AG09309 (cell line): ENCODE measurements at places on chromosomes 4 and X.

GRCh38 chr4:161454860-161455259, 708.9 kb downstream of the FSTL5 start:
- DNase-seq, result no peak

- no peak for DNase-seq
Measured at GRCh38 chrX:54529151-54529550, 868 bp upstream of the GNL3L start.

DNA sequence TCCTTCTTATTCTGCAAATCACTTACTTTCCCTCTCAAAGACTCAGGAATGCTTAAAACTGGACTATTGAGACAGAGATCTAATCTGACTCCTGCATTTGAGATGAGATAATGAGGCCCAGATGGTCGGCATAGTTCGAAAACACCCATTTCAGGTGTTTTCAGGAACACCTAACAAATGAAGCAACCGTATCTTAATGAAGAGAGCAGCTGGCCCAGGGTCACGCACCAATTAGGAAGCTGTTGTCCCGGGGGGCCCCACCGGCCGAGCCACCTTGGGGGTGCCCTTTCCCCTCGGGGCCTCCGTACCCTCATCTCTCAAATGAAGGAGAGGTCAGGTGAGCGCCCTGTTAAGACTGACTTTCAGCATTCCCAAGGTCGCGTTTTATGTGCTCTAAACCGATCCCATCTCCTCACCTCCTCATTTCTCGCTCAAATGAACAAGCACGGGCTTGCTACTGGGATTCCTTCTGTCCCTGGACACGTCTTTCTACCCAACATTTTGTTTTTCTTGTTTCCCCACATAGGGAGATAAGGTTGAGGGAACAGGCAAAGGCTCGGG, 824 bp downstream of the LRPAP1 start:
- DNase-seq, result no peak

GRCh38 chr4:2142630-2143427, 83.7 kb downstream of the NAT8L start:
- no peak for DNase-seq

DNA sequence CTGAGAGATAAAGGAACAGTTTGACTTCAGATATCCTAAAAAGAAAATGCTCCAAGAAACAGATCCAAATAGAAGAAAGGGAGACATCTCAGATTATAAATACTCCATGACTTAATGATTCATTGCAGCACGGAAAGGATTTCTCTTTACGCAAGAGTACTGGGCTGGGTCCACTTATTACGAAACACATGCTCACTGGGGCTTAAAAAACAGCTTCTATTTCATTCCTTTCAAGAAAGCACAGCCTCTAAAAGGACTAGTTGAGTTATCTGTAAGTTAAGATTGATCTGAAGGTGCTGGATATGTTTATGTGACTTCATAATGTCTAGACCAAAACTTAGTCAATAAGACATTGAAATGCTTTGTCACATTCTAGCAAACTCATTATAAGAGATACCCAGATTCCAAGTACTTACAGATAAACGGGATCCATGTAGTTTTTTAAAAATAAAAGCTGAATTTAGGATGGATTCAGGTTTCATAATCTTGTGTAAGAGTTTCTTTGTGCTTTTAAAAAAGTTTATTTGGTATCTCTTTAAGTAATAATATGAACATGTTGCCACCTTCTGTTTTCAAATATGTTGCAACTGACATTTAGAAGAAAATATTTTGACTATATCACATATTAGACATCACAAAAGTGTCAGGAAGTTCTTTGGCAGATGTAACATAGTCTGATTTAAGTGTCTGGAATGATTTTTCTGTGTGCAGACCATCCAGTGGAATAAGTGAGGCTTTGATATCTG, 109.5 kb upstream of the MYOZ2 start:
- DNase-seq, result peak; percentile 90

DNA sequence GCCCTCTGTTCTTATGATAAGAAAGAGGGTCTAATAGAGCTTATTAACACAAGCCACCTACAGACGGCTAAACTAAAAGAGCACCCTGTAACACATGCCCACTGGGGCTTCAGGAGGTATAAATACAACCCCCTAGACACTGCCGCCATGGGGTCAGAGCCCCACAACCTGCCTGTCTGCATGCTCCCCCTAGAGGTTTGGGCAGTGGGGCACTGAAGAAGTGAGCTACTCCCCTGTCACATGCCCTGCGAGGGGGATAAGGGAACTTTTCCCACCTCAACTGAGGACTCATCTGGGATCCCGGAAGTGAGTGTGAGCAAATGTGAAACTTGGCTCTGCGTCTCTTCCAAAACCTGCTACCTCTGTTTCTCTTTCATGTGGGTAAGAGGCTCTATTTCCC, 334.5 kb downstream of the ADAM29 start:
- no peak for DNase-seq

- no peak for DNase-seq
Measured at GRCh38 chrX:53262918-53263394, 18.4 kb downstream of the IQSEC2 start.

DNA sequence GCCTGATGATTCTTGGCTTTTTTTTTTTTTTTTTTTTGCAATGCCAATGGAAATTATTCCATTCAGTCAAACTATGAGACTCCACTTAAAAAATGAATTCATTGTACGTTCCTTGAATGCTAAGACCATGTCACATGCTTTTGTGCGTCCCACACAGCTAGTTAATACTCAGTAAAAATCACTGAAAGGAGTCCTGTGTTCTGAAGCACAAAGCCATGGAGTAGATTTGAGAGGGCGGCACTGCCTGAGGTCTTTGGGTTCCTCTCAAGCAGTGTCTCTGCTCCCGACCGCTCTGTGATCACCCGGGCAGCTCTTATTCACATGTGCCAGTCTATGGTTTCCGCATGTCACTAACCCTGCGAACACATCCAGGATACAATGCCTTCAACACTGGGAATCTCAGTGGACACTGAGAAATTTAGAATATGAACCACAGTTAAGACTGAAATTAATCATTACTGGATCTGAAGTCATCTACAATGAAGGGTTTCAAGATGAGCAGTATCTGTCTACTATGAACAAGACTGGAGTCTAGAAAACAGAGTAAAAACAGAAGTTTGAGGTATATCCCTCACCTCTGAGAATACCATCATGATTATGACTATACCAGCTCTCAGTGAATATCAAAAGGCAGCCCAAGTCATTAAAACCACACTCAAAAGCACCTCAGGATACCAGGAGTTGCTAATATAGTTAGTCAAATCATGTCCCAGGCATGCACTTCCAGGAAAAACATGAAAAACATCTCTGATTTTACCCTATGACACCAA, 193.0 kb downstream of the MGST2 start:
- DNase-seq, result no peak

- DNase-seq, result no peak
Measured at GRCh38 chr4:41575207-41575606, 37.2 kb downstream of the LIMCH1 start.

- no peak for DNase-seq
Measured at GRCh38 chrX:9997524-9997923, 30.4 kb downstream of the CLDN34 start.

GRCh38 chr4:16199093-16199492, 27.2 kb downstream of the TAPT1 start:
- DNase-seq, result no peak

DNA sequence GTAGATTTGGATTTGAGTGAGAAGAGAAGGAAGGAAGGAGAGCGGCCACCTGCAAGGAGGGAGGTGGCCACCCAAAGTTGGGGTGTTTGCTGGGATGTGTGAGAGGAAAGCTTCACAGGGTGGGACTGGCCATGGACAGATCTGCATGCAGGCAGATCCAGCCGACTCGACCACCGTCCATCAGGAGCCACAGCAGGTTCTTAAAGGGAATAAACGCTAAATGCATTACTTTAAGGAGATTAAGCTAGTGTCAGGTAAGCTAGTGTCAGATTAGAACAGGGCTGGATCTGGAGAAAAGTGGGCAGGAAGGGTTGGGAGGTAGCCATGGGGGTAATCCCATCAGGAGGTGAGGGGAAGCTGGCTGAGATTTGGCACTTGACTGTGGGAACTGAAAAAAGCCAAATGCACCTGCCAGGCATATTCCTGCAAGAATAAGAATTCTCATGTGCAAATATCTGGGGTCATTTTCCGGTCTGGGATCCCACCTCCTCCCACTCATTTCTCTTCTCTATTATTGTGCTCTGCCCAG, 79.6 kb downstream of the MGST2 start:
- no peak for DNase-seq

DNA sequence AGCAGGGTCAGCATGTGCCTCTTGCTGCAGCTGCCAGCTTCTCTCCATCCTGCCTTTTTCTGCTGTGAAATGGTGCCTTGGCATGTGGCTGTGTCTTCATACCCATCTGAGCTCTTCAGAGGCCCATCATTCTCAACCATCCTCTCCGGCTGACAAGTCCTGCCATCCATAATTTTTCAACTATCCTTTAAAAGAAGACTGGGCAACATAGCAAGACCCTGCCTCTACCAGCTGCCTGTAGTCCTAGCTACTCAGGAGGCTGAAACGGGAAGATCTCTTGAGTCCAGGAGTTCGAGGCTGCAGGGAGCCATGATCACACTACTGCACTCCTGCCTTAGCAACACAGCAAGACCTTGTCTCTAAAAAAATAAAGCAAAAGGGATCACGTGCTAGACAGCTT, 64.2 kb upstream of the TTC29 start:
- DNase-seq, result no peak

DNA sequence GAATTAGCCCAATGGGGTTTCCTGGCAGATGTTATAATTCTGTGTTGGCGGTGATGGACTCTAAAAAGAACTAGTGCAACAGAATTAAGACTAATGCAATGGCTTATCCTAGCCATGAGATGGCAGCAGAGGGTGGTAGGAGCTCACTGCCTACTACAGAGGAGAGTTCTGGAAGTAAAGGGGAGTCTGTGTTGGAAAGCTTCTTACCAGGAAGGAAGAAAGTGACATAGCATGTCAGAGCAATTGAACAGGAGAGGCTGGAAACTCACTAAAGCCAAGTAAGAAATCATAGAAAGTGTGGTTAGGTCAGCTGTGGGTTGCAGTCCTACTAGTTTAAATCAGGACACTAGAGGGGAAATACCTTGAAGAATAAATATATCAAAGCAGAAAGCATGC, 6.3 kb upstream of the TRPC5OS start:
- peak; percentile 5 for DNase-seq

DNA sequence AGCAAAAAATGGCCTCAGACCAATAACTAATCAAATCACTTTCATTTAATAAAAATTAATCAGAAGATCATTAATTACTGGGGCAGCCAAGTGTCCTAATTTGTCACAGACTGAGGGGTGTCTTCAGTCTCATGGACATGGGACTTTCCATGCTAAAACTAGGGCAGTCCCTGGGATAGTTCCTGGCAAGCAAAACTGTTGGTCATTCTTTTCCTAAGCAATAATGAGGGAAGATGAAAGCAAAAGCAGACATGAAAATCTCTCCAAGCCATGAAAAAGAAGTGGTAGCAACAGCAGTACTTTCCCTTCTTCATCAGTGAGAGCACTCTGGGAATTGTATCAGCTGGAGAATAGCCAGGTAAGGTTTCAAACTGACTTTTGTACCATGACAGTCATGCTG, 3.7 kb upstream of the ANTXR2 start:
- DNase-seq, result no peak

DNA sequence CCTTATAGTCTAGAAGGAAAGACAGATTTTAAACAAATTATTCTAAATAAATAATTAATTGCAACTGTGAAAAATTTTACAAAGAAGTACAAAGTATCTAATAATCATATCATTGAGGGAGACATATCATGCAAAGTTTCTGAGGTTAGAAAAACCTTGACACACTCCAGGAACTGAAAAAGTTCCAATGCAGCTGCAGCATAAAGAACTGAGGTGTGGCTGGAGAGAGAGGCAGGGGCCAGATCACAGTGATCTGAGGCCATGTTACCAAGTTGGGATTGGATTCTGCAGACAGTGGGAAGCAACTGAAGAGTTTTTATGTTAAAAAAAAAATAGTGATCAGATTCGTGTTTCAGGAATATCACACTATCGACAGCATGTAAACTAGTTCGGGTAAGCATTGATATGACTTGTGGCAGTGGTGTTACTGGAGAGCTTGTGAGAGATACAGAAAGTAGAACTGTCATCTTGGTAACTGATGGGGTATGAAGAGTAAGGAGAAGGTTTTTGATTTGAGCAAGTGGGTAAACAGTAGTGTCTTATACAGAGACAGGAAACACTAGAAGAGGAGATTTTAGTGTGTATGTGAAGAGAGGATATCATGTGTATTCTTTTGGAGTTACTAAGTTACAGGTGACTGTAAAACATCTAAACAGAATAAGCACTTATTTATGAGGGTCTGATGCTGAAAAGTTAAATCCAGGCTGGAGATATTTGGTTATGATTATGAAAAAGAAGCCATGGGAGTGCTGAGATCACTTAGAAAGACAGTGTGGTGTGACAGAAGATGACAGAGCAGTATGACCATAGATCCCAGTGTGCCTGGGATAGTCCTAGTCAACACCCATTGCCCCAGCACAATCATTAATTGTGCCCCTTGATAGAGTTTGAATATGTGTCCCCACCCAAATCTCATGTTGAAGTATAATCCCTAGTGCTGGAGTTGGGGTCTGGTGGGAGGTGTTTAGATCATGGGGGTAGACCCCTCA, 15.6 kb upstream of the SPRY1 start:
- no peak for DNase-seq

- DNase-seq, result no peak
Measured at GRCh38 chr4:79993476-79993875, 79.6 kb downstream of the ANTXR2 start.

DNA sequence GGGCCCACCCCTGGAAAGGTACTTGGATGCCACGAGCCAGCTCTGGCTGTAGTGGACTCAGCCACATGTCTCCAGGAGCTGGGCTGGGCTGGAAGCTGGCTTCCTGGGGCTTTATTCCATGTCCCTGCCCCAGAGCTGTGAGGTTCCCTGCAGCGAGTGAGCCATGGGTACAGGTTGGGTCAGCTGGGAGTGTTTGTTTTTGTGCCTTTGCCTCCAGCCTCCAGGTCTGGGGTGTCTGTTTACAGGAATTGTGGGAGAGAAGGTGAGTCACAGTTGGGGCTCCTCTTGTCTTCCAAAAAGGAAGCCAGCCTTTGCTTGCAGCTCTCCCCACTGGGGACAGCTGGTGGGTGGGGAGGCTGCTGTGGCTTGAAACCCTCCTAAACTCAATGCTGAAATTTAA, 21.5 kb downstream of the SORCS2 start:
- no peak for DNase-seq

- DNase-seq, result no peak
Measured at GRCh38 chr4:2289955-2290333, 28.0 kb upstream of the MXD4 start.

- no peak for DNase-seq
Measured at GRCh38 chr4:89619206-89619962, 217.6 kb downstream of the SNCA start.

DNA sequence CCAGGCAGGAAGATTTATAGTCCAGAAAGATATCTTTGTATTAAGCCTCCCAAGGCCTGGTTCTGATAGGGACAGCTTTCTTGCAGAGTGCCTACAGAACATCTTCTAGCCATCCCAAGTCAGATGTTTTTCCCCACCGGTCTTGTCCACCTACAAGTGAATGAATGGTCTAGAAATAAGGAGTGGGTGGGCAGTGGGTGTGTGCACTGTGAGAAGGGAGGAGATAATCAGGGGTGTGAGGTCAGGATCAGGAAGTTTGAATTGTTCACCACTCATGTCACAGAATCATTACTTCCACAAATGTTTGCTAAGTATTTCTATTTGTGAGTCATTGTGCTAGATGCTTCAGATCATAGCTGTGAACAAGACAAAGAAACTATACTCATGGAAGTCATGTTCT, 332.6 kb downstream of the NKX6-1 start:
- no peak for DNase-seq
